Gastrocnemius medialis (tissue), 4 donors: ENCODE measurements at places on chromosomes 5 and 9. TPM values are rescaled to one million over a fixed set of nuclear protein-coding genes. Genes with fewer than 3 reads are reported as not detected.

KIF12 gene
- not detected for total RNA-seq

GABBR2 gene
- not detected for total RNA-seq

GDF9 gene
- total RNA-seq, result 0.13 TPM

ADAMTS2 gene
- total RNA-seq, result 3.8 TPM

CPEB4 gene
- 98.8 TPM for total RNA-seq

MYOZ3 gene
- 10.5 TPM for total RNA-seq

C1QTNF3 gene
- total RNA-seq, result not detected

PRUNE2 gene
- 43.5 TPM for total RNA-seq

NEUROG1 gene
- not detected for total RNA-seq

INSL4 gene
- total RNA-seq, result not detected

KYAT1 gene
- total RNA-seq, result 7.4 TPM

APBA1 gene
- 1.7 TPM for total RNA-seq

MYORG gene
- total RNA-seq, result 48.7 TPM
